Activated T-helper 1 cell treated with anti-CD3 and anti-CD28 coated beads, Interleukin-12 subunit alpha, Interleukin-12 subunit beta, Interleukin-2, Interleukin-4 antibody, amounts not matched to agents 30 ng/mL and 10 ng/mL and 1 ng/mL, durations not matched to agents 14 hours and 24 hours and 36 hours (primary cell): ENCODE measurements at places on chromosomes 13 and 19. TPM values are rescaled to one million over a fixed set of nuclear protein-coding genes. Genes with fewer than 3 reads are reported as not detected.

The IGLON5 gene
- total RNA-seq: 1.2 and 1.3 TPM in 2 replicates

DNA sequence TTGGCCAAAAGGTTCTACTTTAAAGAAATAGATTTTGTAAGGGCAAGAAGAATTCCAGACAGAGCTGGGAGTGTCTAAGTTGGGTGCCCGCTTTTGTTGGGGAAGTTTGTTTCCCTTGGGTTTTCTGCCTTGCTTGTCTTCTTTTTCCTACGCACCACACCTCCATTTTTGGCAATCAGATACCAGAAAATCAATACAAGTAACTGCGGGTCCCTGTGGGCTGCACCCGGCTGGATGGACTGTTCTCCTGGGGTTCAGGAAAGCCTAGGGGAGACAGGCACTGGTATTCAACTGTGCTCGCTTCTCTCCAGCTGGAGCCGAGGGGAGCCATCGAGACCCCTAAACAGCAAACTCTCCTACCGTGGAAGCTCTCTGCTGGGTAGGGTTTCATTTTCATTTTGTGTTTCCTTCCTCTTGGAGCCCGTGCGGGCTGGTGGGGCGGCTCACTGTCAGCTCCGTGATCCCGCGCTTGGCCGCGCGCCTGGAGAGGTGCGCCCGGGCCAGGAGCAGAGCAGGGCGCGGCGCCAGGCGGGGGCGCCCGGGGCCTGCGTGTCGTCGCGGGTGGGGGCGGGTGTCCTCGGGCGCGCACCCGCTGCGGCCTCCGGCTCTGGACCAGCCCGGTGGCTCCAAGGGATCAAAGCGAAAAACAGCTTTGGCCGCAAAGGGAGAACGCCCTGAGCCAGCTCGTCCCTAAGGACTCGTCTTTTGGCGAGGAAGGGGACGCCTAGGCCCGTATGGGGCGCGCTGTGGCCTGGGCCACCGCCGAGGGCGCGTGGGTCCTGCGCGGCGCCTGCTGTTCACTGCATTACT is 347.2 kb downstream of the ZNF536 start:
- peak; percentile 13 for DNase-seq

- DNase-seq: no peak
Measured at GRCh38 chr19:34732612-34733211, 1.3 kb upstream of the ZNF181 start.

DNA sequence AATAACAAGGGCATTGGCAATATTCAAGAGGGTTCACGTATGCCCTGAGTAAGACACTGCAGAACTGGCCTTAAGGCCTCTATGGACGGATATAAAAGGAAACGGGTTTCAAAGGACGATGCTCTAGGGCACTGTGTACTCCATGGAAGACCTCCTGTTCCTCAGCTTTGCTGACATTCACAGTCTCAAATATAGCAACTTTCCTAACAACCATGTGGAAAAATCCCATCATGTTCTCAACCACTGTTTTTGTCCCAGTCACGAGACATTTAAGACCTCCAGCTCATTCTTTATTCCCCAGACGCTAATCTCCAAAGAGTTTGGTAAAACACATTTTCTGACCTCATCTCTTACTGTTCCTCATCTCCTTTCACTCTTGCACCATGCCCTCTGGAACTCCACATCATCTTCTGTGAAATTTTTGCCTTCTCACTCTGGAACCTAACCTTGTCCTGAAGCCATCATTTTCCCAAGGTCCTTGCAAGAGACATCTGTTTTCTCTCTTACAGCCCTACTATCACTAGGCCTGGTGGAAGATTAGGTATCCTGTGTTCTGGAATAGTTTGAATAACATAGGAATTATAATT is 37.6 kb downstream of the SPRY2 start:
- DNase-seq: no peak

- DNase-seq: no peak
Measured at GRCh38 chr19:45403272-45403671, 1.6 kb downstream of the PPP1R13L start.

DNA sequence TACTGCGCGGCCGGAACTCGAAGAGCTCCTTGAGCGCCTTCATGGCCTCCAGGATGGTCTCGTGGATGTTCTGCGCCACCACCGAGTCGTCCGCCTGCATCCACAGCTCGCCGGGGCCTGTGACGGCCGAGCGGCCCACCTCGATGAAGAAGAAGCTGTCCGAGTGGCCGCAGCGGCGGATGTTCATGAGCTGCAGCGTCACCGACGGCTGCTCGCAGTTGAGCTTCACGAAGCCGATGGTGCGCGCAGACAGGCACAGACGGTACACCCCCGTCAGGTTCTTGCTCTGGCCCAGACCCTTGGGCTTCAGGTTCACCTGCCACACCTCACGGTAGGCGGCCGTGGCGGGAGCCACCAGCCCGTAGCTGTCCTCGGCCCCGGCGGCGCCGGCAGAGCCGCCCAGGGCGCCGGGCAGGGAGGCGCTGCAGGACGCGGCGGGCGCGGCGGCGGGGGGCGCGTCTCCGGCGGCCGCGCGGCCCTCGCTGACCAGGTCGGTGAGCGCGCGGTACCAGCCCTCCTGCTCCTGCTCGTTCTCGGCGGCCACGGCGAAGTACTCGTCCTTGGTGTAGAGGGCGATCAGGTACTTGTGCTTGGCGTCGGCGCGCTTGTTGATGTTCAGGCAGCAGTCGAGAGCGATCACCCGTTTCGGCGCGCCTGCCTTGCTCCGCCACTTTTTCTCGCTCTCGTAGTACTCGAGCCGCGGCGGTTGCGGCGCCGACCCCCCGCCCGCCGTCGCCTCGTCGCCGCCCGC is 1.1 kb downstream of the IRS2 start:
- DNase-seq: no peak

GRCh38 chr19:16841391-16841926 is 12.3 kb downstream of the SIN3B start:
- no peak for DNase-seq
